Kidney glomerular epithelial cell (primary cell): ENCODE measurements at places on chromosomes 1 and 21.
A peak's percentile ranks its signal among the peaks of the same experiment; 100 is the strongest.

DNA sequence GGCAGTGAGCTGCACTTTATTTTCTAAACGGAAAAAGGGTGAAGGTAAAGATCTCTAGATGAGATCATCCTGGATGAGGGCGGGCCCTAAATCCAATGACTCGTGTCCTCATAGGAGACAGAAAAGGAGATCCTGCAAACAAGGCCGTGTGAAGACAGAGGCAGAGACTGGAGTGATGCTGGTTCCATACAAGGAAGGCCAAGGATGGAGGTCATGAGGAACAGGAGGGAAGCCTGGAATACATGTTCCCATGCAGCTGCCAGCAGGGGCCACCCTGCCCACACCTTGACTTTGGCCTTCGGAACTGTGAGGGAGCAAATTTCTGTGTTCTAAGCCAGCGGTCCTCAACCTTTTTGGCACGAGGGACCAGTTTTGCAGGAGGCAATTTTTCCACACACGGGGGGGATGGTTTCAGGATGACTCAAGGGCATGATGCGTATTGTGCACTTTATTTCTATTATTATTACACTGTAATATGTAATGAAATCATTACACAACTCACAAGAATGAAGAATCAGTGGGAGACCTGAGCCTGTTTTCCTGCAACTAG lies 94.3 kb downstream of the PSMG1 start:
- peak; percentile 7 for DNase-seq

- no peak for DNase-seq
Measured at GRCh38 chr1:29519788-29520110, 283.4 kb downstream of the PTPRU start.

- no peak for DNase-seq
Measured at GRCh38 chr1:30686236-30686935, 37.0 kb downstream of the MATN1 start.

- no peak for DNase-seq
Measured at GRCh38 chr1:45243476-45244343, 37.3 kb upstream of the ZSWIM5 start.

- DNase-seq, result no peak
Measured at GRCh38 chr1:77288275-77288674, 6.5 kb downstream of the AK5 start.

GRCh38 chr1:100882698-100883097 lies 11.9 kb downstream of the EXTL2 start:
- DNase-seq, result no peak

- peak; percentile 20 for DNase-seq
Measured at GRCh38 chr1:68918563-68918962, 421.7 kb upstream of the DEPDC1 start.

DNA sequence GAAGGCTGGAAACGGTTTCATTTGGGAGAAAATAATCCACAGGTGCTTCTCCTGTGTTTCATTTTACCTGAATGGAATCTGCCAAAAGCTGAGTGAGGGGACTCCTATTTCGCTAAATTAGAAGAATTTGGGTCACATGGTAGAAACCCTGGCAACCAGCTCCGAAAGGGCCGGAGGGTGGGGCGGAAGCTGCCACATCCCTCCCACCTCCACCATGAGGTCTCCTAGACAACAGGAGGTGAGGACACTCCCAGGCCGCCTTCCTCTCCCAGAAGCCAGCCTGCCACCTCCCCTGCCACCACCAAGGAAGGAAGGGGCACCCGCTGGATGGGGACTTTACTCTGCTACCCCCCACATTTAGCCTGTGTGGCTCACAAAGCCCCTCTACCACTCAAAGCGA lies 199.9 kb upstream of the ZC3H12A start:
- DNase-seq, result no peak

DNA sequence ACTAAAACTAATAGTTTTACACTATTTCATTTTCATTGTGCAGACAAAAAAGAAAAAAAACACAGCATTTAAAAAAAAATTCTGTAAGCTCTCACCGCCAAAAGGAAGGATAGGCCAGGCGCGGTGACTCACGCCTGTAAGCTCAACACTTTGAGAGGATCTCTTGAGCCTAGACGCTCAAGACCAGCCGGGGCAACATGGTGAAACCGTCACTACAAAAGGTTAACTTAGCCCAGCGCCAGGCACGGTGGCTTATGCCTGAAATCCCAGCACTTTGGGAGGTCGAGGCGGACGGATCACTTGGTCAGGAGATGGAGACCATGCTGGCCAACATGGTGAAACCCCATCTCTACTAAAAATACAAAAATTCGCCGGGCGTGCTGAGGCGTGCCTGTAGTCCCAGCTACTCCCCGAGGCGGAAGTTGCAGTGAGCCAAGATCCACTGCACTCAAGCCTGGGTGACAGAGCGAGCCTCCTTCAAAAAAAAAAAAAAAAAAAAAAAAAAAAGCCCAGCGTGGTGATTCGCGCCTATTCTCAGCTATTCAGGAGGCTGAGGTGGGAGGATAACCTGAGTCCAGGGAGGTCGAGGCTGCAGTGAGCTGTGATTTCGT lies 14.3 kb upstream of the SPEN start:
- no peak for DNase-seq

GRCh38 chr1:223175633-223176032 lies 32.6 kb upstream of the TLR5 start:
- DNase-seq, result no peak

DNA sequence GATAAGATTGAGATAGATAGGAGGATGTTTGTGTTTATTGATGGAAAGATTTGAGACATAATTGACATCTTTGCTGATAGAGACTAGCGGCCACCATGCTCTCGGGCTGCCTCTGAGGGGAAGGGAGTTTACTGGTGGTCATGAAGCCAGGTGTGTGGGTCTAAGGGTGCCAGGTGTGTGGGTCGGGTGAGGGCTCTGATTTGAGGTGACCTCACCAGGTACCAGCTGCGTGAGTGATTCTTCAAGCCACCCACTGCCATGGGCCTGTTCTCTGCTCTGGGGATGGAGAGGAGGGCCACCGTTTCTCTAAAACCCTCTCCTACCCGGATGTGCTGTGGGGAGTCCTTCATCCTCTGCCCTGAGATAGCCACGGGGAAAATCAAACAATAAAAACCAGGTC lies 3.2 kb downstream of the UBASH3A start:
- no peak for DNase-seq

GRCh38 chr1:155776414-155776813 lies 80.6 kb downstream of the GON4L start:
- DNase-seq, result no peak

- peak; percentile 94 for DNase-seq
Measured at GRCh38 chr1:8702850-8703810, 114.3 kb downstream of the RERE start.

DNA sequence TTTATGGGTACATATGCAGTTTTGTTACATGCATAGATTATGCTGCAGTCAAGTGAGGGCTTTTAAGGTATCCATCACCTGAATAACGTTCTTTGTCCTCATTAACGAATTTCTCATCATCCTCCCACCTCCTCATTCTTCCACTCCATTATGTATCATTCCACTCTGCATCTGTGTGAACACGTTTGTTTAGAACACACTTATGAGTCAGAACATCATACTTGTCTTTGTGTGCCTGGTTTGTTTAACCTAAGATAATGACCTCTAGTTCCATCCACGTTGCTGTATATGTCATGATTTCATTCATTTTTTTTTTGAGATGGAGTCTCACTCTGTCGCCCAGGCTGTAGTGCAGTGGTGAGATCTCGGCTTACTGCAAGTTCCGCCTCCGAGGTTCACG lies 6.7 kb upstream of the MPC2 start:
- no peak for DNase-seq

DNA sequence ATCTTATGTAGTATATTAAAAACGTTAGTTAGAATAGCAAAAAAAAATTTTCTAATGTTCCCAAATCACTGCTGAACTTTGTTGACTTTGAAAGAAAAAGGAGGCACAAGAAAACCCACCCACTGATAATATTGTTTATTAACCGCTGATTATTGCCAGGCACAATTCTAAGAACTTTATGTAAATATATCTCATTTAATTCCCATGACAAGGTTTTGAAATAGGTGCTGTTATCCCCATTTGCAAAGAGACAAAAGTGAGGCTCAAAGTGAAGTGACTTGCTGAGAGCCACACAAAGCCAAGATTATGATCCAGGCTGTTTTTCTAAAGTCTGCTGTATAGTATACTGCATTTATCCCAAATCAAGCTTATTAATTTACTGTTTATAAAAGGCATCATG lies 56.4 kb downstream of the SASS6 start:
- no peak for DNase-seq

DNA sequence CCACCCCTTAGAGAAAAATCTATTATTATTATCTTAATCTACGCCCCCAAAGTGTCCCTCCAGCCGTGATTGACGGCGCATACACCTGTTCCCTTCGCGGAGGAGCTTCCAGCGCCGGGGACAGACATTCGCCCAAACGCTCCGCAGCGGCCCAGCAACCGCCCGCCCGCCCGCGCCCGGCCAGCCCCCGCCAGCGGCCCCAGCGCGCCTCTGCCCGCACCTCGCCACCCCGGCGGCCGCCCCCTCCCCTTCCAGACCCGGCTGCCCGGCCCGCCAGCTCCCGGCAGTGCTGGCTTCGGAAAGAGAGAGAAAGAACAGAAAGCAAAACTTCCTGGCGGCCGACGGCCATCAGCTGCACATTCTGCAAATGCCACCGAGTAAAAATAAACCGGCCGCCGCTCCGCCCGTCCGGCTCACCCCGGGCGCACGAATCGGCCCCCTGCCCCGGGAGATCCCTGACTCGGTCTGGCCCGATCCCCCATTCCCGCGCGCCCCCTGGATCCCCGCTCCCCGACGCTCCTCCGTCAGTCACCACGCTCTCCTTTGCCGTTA lies 1.6 kb downstream of the CASZ1 start:
- DNase-seq, result peak; percentile 26

GRCh38 chr1:29398431-29398830 lies 162.1 kb downstream of the PTPRU start:
- no peak for DNase-seq

- DNase-seq, result no peak
Measured at GRCh38 chr1:204266504-204267034, 52.8 kb upstream of the GOLT1A start.

DNA sequence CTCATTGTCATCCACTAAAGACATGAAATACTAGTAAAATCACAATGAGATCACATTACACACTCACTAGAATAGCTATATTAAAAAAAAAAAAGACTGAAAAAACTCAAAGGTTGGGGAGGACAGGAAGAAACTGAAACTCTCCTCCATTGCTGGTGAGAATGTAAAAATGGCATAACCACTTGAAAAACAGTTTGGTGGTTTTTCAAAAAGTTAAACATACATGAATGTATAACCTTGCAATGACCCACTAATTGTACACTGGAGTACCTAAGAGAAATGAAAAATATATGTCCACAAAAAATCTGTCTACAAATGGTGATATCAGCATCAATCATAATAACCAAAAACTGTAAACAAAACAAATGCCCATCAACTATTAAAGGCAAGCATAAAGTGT lies 44.0 kb downstream of the NRIP1 start:
- no peak for DNase-seq

- DNase-seq, result peak; percentile 22
Measured at GRCh38 chr21:45050797-45051489, 23.4 kb upstream of the ADARB1 start.

DNA sequence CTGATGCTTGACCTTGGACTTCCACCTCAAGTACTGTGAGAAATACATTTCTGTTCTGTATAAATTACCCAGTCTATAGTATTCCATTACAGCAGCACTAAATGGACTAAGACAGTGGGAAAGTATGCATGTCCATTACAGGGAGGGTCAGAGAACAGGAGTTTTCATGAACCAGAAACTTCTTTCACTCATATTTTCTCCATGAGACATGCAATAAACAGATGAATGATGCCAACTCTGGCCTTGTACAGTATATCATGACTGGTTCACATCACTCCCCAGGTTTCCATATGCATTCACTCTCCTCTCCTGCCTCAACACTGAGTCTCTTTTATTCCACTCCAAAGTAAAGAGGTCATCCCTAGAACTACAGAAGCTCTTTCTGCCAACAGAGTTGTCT lies 4.5 kb upstream of the IFI16 start:
- no peak for DNase-seq

GRCh38 chr1:46735708-46736324 lies 16.9 kb upstream of the EFCAB14 start:
- DNase-seq, result peak; percentile 67

- no peak for DNase-seq
Measured at GRCh38 chr1:183454377-183454776, 17.9 kb upstream of the SMG7 start.

- no peak for DNase-seq
Measured at GRCh38 chr1:153583976-153584375, 18.3 kb upstream of the S100A2 start.

GRCh38 chr1:156149374-156150332 lies 3.7 kb upstream of the SEMA4A start:
- no peak for DNase-seq

GRCh38 chr1:240496941-240497340 lies 115.0 kb downstream of the GREM2 start:
- DNase-seq, result no peak

GRCh38 chr1:160251011-160251410 lies 11.3 kb downstream of the DCAF8 start:
- no peak for DNase-seq

DNA sequence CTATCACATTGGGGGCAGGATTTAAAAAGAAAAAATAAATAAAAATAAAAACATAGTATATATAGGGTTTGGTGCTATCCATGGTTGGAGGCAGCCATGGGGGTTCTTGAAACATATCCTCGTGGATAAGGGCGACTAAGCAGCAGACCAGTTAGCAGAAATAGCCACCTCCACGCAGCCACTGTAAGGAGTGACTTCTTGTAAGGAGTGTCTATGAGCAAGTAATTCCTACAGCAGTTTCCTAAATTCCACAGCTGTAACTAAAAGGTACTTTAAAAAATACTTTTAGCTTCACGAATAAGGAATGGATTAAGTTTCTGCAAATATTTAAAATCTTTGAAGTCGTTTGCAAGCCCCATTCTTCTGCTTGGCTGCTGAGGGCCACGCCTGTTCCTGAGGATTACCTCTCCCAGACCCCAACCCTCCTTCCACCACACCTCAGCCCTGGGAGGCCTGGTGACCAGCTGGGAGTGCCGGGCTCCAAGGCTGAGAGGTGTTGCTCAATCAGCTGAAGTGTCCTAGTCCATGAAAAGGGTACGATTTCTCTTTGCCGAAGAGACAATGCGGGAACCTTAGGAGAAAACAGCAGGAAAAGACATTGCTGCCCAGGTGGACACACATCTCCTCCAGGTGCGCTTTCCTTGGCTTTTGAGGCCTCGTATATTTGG lies 115.3 kb downstream of the ADSS2 start:
- DNase-seq, result no peak

- DNase-seq, result no peak
Measured at GRCh38 chr1:19731311-19731821, 66.7 kb downstream of the HTR6 start.

DNA sequence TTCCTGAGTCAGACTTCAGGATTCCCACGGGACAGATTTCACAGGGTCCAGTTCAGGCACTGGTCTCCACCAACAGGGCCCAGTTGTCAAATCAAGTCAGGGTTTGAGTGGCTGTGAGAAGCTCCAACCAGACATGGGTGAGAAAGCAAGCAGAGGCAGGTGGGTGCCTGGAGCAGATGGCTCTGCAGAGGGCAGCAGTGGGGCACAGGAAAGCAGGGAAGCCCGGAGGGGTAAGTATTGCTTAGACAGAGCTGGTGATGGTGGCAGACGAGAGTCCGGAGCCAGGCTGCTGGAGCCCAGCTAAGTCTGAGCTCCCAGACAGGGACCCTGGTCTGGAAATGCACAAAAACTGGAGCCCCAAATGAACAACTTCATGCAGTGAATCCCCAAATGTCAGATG lies 40.4 kb downstream of the RIMS3 start:
- peak; percentile 1 for DNase-seq
